ENCODE measurements at places on chromosomes 11 and 22. TPM values are rescaled to one million over a fixed set of nuclear protein-coding genes. Genes with fewer than 3 reads are reported as not detected.

DNA sequence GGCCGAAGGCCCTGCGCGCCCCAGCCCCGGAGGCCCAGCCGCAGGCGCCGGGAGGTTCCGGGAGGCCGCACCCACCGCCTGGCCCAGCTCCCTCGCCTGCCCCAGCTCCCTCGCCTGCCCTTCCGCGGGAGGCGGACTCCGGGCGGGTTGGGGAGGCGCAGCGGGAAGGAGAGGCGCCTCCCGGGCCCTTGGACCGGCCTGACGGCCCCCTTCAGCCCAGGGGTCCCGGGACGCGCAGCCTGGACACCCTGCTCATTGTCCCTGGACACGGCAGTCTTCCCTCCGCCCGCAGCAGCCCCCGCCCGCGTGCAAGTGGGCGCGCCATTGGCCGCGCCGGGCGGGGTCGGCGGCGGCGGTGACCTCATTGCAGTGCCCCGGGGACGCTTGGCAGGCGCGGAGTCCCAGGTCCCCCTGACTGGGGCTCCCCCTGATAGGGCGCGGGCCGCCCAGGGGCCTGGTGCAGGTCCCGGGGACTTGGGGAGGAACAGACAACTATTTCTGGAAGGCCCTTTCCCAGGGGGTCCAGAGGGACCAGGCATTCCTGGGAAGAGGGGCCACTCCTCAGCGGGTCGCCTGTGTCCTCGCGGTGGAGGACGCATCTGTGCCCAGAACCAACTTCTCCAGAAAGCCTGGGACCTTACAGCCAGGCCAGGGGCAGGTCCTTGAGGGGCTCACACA, 501 bp downstream of the CD151 start:
- no peaks in the 10 kb centered on the region for H3K27me3 ChIP-seq
- peaks cover 41% of the 10 kb centered on the region for H3K4me1 ChIP-seq
- H3K27ac ChIP-seq, result peak overlapping the region; percentile 90
- DNase-seq, result no peak
- peak overlapping the region; percentile 67 for H3K4me3 ChIP-seq

GRCh38 chr11:131746201-131746600, 375.8 kb downstream of the NTM start:
- no peak for DNase-seq
- no peaks in the 10 kb centered on the region for H3K27me3 ChIP-seq
- H3K4me1 ChIP-seq, result peaks cover 6% of the 10 kb centered on the region
- H3K4me3 ChIP-seq, result no peak overlapping the region
- H3K36me3 ChIP-seq, result no peaks in the 10 kb centered on the region

DNA sequence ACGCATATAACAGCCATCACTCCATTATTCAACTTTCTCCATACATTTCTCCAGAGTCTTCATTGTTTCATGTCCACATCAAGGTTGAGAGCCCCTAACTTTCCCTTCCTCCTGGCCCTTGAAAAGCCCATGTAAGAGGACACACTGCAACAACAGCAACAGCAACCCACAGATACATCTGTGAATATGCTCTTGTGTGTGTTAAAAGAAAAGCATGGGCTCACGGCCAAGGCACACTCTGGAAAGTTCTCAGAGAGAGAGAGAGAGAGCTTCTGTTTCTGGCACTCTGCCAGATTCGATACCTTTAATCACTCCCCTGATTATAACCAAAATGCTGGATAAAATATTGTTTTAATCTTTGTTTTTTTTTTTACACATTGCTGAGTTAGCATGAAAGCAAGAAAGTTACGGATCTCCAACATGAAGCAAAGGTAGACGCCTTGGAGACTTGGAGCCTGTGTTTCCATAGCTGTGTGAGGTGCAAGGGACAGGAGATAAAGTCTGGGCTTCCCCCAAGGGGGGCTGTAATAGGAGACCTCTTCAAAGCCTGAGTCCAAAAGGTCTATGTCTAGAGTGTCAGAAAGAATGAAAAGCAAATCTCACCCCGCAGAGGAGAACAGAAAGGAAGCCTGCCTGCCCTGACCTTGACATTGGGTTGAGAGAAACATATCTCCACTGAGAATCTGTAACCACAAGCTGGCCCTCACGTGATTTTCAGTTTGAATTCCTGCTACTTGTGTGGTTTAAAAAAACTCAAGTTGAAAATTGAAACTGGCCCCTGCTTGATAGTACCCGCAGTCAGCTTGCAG, 33.7 kb upstream of the MPPED1 start:
- H3K27ac ChIP-seq, result no peak overlapping the region
- H3K36me3 ChIP-seq, result no peaks in the 10 kb centered on the region
- DNase-seq, result no peak
- no peak overlapping the region for H3K4me3 ChIP-seq
- H3K27me3 ChIP-seq, result no peaks in the 10 kb centered on the region
- no peaks in the 10 kb centered on the region for H3K4me1 ChIP-seq

DNA sequence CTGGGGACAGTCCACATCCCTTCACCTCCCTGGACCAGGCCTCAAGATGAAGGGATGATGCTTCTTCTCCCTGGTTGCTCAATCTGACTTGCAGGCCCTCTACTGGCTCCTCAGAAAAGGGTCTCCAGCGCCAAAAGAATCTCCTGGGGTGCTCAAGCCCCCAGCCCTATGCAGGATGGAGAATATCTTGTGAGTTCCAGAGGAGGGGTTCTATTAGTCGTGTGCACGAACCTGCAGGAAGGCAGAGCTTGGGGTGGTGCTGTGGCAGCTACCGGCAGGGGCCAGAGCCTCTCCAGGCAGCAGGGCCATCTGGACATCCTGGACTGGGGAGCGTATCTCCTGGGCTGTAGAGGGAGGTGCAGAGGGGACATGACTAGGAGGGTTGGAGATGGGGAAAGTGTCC, 1339.5 kb downstream of the BRD1 start:
- H3K4me1 ChIP-seq, result peaks cover 5% of the 10 kb centered on the region
- no peak overlapping the region for H3K4me3 ChIP-seq
- DNase-seq, result no peak
- H3K27ac ChIP-seq, result no peak overlapping the region
- peaks cover 22% of the 10 kb centered on the region for H3K27me3 ChIP-seq

GRCh38 chr11:114160894-114161293, 101.4 kb downstream of the ZBTB16 start:
- DNase-seq, result no peak
- H3K4me1 ChIP-seq, result peaks cover 96% of the 10 kb centered on the region
- H3K27me3 ChIP-seq, result no peaks in the 10 kb centered on the region
- no peaks in the 10 kb centered on the region for H3K36me3 ChIP-seq

GRCh38 chr11:111231836-111232235, 13.7 kb upstream of the POU2AF2 start:
- no peaks in the 10 kb centered on the region for H3K27me3 ChIP-seq
- H3K36me3 ChIP-seq, result no peaks in the 10 kb centered on the region
- no peak overlapping the region for H3K4me3 ChIP-seq

NTM gene
- total RNA-seq, result 3.7 TPM

GRCh38 chr22:50169774-50170341, 673 bp upstream of the PANX2 start:
- H3K27me3 ChIP-seq, result no peaks in the 10 kb centered on the region
- no peaks in the 10 kb centered on the region for H3K36me3 ChIP-seq
- peak overlapping the region; percentile 16 for H3K4me3 ChIP-seq
- H3K4me1 ChIP-seq, result peaks cover 12% of the 10 kb centered on the region
- no peak for DNase-seq

DNA sequence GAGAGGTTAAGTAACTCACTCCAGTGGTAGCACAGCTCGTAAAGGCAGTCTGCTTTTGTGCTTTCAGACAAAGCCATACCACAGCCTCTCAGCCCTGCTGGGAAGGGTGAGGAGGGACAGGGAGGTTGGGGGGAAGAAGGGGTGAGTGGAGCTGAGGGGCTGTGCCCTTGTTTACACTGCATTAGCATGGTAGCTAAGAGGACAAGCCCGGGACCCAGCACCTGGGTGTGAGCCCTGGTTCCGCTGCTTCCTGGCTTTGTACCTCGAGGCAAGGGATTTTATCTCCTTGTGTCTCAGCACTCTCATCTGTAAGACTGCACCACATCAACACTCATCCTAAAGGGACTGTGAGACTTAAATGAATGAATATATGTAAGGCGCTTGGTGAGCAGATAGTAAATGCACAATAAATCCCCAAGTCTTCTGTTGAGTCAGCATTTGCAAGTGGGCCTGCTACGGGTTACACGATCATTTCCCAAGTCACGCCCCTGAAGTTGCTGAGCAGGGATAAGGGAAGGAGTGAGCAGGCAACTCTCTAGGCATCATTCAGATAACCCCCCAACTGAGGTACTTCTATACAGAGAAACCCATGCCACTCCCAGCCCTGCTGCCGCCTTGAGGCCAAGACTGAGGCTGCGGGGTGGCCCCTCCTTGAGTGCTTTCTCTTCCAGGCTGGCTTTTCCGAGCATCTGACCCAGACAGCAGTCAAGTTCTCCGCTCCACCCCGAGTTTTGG, 7.5 kb downstream of the RASD2 start:
- H3K27ac ChIP-seq, result no peak overlapping the region
- no peak overlapping the region for H3K4me3 ChIP-seq
- no peaks in the 10 kb centered on the region for H3K36me3 ChIP-seq
- no peak for DNase-seq
- H3K27me3 ChIP-seq, result no peaks in the 10 kb centered on the region
- peaks cover 8% of the 10 kb centered on the region for H3K4me1 ChIP-seq

- no peaks in the 10 kb centered on the region for H3K4me1 ChIP-seq
- no peaks in the 10 kb centered on the region for H3K36me3 ChIP-seq
- no peak overlapping the region for H3K4me3 ChIP-seq
Measured at GRCh38 chr11:63517156-63517555, 11.3 kb downstream of the LGALS12 start.

LDHA gene
- total RNA-seq, result 390 TPM

- H3K4me3 ChIP-seq, result no peak overlapping the region
- H3K4me1 ChIP-seq, result peaks cover 5% of the 10 kb centered on the region
- H3K27me3 ChIP-seq, result no peaks in the 10 kb centered on the region
- no peak for DNase-seq
- no peak overlapping the region for H3K27ac ChIP-seq
- H3K36me3 ChIP-seq, result no peaks in the 10 kb centered on the region
Measured at GRCh38 chr11:69393865-69394233, 87.6 kb upstream of the LINC01488 start.

GRCh38 chr11:117535201-117535849, 207.7 kb downstream of the CEP164 start:
- no peaks in the 10 kb centered on the region for H3K4me1 ChIP-seq
- H3K36me3 ChIP-seq, result no peaks in the 10 kb centered on the region
- peak; percentile 55 for DNase-seq

DNA sequence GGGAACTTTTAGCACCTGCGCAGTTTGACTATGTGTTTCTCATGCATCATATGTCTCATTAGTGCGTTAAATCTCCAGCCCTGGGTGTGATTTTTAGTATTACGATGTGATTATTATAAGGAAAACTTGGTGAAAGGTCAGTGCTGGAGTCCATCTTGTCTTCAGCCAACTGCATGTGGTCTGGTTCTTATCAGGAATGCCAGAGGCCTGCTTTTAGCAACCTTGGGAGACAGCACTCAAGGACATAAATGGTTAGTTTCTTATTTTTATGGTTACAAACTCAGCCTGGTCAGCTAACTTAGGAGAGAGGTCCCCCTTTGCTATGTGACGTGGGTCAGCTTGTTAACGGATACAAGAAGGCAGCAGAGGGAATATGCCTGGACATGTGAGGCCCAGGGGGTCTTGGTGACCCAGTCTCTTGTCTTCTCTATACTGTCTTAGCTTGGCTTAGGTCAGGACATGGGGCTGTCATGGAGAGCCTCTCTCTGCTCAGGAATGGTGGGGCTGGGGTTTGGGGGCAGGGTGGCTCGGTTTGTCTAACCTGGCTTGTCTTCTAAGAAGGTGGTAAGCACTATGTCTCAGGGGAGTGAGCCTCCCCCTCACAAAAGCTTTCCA, 21.5 kb downstream of the KCTD21 start:
- no peaks in the 10 kb centered on the region for H3K27me3 ChIP-seq
- H3K27ac ChIP-seq, result peak overlapping the region; percentile 4
- H3K36me3 ChIP-seq, result peaks cover 3% of the 10 kb centered on the region

GRCh38 chr11:92765965-92766371, 203.5 kb upstream of the MTNR1B start:
- H3K27me3 ChIP-seq, result no peaks in the 10 kb centered on the region
- H3K4me3 ChIP-seq, result peak overlapping the region; percentile 38
- no peak for DNase-seq
- H3K4me1 ChIP-seq, result no peaks in the 10 kb centered on the region
- H3K27ac ChIP-seq, result no peak overlapping the region
- H3K36me3 ChIP-seq, result no peaks in the 10 kb centered on the region

DNA sequence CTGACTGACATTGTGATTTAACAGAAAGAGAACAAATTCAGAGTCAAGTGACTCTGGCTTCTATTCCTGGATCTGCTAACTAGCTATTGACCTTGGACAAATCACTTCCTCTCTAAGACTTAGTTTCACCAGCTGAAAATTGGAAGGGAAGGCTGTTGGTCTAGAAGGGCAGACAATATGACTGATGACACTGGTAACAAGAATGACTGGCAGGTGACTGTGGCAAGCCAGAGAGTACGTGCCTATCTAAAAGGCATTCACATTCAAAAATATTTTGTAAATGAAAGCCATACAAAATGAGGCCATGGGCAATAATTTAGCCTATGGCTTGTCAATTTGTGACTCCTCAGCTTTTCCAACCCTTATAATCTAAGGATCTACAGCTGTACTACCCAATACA, 23.5 kb downstream of the SERGEF start:
- no peaks in the 10 kb centered on the region for H3K4me1 ChIP-seq
- H3K36me3 ChIP-seq, result no peaks in the 10 kb centered on the region
- no peak overlapping the region for H3K27ac ChIP-seq
- H3K4me3 ChIP-seq, result no peak overlapping the region
- DNase-seq, result no peak
- no peaks in the 10 kb centered on the region for H3K27me3 ChIP-seq

GRCh38 chr22:19174106-19175025, 4.2 kb downstream of the SLC25A1 start:
- peaks cover 67% of the 10 kb centered on the region for H3K4me1 ChIP-seq
- no peaks in the 10 kb centered on the region for H3K27me3 ChIP-seq
- H3K36me3 ChIP-seq, result no peaks in the 10 kb centered on the region

DNA sequence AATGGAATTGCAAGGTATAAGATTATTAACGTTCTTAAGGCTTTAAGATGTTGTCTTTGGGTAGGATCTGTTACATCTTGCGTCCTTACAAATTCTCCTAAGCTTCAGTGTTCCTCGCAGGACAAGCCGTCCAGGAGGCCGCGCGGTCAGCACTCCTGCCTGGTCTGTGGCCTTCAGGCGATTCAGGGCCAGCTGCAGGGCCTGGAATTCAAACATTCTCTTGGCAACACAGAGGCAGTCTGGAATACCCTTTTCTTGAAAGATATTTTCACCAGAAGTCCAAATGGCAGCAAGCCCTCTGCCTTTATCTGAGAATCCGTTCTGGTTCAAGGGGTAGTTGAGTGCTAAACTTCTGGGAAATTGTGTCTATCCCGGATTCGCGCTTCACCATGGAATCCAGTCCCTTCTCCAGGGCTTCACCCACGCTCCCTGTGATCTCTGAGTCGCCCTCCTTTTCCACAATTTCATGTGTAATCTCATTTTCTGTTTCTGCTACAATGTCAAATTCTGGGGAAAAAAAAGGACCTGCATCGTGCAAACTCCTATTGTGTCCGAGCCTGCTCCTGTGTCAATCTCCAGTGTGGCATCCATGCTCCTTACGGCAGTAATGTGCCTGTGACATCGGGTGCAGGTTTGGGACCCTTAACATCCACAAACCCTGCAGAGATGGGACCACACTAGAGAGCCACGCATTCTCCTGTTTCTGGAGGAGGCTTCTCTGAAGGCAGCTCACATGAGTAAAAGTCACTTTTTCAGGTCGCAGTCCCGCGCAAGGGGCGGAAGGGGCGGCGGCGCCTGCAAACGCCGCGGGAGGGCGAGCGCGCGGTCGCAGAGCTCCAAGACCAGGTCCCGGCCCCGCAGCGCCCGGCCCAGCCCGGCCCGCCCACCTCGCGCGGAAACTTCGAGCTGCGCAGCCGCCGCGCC, 25.4 kb upstream of the SORL1 start:
- peaks cover 12% of the 10 kb centered on the region for H3K4me1 ChIP-seq
- no peak for DNase-seq
- H3K27me3 ChIP-seq, result peaks cover 13% of the 10 kb centered on the region
- no peak overlapping the region for H3K27ac ChIP-seq
- H3K4me3 ChIP-seq, result no peak overlapping the region

All from tibial nerve (tissue), 4 donors.